ENCODE measurements at places on chromosomes 16 and 17. TPM values are rescaled to one million over a fixed set of nuclear protein-coding genes. Genes with fewer than 3 reads are reported as not detected.

The KRTAP4-1 gene
- not detected for total RNA-seq

The TBC1D3C gene
- 0.89 TPM for total RNA-seq

The CCDC200 gene
- total RNA-seq = not detected

The CLEC3A gene
- not detected for total RNA-seq

DNA sequence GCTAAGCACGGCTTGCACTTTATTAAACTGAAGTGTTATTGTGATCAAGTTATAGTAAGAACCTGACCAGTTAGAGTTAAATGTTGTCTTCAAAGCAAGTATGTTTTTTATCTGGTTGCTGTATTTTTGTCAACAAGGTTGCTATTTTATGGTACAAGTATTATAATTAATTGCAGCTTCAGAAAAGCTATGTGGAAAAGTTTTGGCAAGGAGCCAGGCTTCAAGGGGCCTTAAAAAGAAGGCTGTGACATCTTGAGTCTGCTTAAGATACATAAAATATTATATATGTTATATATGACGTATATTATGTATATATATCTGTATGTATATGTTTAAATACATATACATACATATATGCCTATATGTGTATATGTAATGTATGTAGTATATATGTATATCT, 1461.2 kb upstream of the CDH8 start:
- no peak overlapping the region for H3K4me3 ChIP-seq
- no peaks in the 10 kb centered on the region for H3K36me3 ChIP-seq
- no peaks in the 10 kb centered on the region for H3K27me3 ChIP-seq
- H3K27ac ChIP-seq = no peak overlapping the region
- no peak for DNase-seq

DNA sequence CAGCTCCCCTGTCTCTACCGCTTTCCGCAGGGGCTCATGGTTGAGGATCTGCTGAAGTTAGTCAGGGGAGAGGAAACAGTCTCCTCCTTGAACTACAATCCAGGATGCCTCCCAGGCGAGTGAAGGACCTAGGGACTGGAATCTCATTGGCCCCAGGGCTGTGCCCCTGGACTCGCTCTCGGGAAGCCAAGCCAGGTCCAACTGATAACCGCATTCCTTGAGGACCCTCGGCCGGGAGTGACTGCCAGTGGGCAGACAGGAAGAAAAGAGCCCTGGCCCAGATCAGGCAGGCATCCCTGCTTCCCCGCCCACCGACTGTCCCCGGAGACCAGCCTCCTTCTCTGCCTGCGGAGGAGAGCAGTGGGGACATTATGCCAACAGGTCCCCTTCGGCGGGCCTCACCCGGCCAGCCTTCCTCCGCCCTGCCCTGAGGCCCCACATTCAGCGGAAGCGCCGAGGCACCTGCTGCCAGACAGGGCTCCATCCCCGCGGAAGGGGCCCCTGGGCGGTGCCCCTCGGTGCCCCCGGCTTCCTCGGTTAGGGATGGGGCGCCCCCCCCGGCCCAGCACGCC, 776 bp downstream of the LRRC75A start:
- no peak overlapping the region for H3K27ac ChIP-seq
- no peaks in the 10 kb centered on the region for H3K36me3 ChIP-seq
- H3K27me3 ChIP-seq = peaks cover 25% of the 10 kb centered on the region
- DNase-seq = no peak
- H3K4me1 ChIP-seq = peaks cover 8% of the 10 kb centered on the region

GRCh38 chr16:79623062-79623461, 22.5 kb upstream of the MAF start:
- no peak for DNase-seq
- no peak overlapping the region for H3K27ac ChIP-seq
- H3K4me1 ChIP-seq = no peaks in the 10 kb centered on the region
- no peaks in the 10 kb centered on the region for H3K27me3 ChIP-seq
- H3K4me3 ChIP-seq = no peak overlapping the region

DNA sequence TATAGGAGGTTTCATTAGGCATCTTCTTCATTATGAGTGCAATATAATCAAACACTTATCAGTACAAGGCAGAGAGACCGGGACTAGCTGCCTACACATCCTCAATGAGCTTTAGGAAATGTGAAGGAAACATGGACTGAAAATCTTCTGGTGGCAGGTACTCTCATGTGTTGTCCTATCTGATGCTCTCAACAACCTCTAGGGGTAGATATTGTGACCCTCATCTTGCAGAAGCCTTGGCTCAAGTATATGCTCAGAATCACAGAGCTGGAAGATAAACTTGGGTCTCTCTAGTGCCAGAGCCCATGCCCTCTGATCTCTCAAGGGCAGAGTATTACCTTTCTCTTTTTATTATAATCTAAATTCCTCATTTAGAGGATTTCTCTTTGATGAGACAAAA, 181.6 kb upstream of the C17orf78 start:
- no peak overlapping the region for H3K4me3 ChIP-seq
- no peak for DNase-seq
- H3K4me1 ChIP-seq = peaks cover 21% of the 10 kb centered on the region
- no peak overlapping the region for H3K27ac ChIP-seq

DNA sequence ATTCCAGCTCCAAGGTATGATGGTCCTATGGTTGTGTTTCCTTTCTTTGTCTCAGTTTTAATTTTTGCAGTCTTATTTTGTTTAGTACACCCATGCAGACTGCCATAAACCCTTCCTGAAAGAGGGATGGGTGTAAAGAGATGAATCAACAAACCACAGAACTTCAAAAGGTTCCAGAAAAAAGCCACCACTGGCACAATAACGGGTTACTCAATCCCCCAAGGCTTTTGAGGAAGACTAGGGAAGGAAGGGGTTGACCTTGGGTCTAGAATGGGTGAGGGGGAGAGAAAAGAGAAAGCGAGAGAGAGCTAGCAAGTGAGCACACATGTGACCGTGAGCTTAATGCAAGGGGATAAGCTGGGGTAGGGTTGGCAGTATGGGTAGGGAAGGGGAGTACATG, 168.1 kb downstream of the XYLT1 start:
- no peak overlapping the region for H3K4me3 ChIP-seq
- H3K4me1 ChIP-seq = peaks cover 20% of the 10 kb centered on the region
- DNase-seq = no peak
- H3K27ac ChIP-seq = no peak overlapping the region

The RASL10B gene
- total RNA-seq = 4.6 TPM

GRCh38 chr16:80509872-80510271, 30.9 kb upstream of the DYNLRB2 start:
- no peak overlapping the region for H3K4me3 ChIP-seq
- H3K27ac ChIP-seq = no peak overlapping the region
- H3K27me3 ChIP-seq = peaks cover 14% of the 10 kb centered on the region
